Astrocyte of the cerebellum (primary cell): ENCODE measurements at places on chromosomes 1 and 21.

DNA sequence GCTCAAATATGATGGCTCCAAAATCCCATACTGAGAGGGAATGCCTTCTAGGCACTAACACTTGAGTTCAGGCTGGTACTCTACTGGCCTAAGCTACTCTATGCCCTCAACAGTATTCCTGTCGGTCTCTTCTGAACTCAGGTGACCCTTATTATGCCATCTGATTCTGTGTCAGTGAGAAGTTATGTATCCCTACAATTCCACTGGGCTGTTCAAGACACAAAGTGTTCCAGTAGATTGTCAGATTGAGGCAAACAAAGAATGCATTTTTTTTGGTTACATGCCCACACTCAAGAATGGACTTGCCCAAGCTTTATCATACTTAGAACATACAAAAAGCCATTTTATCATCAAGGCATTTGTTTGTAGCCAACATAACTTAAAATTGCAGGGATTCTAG is 553.8 kb upstream of the PRMT6 start:
- no peak for DNase-seq

DNA sequence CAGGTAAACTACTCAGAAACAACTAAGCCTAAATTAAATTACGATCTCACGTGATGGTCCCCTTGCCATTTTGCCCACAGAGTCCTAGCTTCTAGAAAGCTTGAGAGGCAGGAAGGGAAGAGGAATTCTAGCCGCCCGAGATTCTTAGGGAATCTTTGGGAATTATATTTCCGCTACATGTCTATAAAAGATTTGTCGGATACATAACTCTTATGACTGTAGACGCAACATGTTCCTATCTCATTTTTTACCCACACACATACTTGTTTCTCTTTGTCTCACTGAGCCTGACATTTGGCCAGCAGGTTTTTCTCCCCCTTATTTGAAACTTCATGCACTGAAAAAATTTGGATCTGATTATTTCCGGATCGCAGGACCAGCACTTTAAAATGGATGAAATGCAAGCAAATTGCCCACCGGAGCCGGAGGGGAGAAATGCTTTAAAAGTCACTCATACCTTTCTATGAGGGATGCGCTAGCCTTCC is 5.5 kb downstream of the GLIS1 start:
- peak; percentile 59 for DNase-seq

GRCh38 chr1:211621447-211622198 is 42.7 kb upstream of the SLC30A1 start:
- no peak for DNase-seq

DNA sequence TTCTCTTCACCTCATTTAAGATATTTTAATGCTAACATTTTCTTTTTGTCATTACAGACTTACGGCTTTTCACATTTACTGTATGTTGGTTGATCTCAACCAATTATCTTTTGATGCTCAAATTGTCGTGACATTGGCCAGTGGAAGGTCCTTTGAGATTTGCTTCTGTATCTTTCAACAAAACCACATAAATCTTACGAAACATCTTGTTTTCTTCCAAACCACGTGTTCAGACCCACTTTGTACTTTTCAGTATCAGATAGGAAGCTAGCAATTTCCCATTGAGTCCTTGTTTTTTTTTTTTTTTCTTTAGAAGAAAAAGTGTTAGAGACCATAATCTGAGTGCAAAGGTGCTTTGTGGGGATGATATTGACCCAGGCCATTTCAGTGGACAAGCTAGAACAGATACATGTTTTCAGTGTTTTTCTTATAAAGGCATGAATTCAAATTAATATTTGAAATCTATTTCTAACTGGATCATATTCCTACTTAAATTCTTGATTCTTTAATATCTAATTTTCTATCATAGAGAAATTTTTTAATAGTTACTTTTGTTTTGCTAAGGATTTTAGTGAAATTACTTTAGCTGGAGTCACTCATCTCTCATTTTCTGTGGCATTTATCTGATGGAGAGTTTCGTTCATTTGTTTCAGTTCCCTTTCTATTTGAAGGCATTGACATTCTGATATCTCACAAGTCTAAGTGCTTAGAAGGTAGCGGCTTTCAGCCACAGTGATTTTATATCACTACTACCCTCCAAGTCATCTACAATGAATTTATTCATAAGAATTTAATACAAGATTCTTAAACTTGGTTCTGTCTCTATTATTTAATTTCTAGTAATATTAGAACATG is 26.7 kb downstream of the ATG4C start:
- DNase-seq: no peak

DNA sequence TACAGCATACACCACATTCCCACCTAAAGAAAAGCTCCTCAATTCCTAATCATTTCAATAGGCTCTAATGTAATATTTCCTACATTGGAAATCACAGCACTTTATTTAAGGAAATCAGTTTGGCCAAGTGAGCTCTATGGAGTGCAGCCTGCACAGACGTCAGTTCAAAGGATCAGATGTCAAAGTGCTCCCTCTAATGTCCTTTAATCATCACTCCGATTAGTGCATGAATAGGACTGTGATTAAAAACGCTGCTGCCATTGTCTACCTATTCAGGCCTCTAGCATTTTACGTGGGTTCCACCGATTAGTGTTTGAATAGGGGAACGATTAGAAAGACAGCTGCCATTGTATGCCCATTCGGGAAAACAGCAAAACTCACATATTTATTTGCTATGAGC is 50.2 kb downstream of the DPYD start:
- no peak for DNase-seq

DNA sequence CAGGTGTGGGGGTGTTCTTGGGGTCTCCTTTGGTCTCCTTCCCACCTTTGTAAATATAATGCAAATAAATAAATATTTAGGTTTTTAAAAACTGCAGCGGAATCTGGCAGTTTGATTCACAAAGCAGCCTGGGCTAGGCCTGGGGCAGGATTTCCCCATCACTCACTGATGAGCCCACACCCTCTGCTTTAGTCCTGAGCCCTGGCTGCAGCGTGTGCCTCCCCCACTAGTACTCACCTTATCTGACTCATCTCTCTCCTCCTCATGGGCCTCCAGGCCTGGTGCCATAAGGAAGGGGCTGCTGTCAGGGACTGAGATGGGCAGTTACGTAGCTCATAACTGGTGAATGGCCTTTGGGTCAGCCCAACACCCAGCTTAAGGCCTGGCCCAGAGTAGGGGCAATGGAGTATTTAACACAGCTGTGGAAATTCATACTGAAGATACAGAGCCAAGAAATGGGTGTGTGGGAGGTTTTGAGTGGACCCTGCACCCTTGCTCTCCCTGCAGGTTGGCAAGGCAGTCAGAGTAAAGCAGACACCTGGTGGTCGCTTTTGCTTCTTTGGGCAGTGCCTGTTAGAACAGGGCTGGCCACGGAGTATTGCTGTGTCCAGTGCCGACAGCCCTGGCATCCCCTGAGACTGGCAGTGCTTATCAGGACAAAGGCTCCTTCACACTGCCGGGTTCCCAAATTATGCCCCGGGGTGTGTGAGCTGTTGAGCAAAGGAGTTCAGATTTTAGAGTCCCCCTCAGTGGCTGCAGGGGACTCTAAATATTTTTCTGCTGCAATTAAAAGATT is 39.7 kb downstream of the AZIN2 start:
- no peak for DNase-seq
